ENCODE measurements at places on chromosomes 16 and 17.

DNA sequence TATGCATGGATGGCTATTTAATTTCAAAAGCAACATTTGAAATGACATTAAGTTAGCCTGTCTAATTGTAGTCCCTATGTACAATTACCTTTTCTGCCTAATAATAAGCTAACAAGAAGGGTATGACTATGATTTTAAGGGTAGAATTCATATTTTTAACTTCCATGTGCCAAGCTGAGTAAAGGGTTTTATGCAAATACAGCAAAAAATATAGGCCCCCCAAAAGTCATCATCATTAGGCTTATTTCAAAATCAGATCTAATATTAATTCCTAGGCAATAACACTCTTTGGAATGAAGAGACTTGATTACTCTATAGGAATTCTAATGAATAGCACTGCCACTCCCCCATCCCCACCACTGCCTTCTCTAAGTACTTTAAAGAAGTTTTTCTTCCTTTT lies 155.9 kb upstream of the DYNLRB2 start:
- H3K36me3 ChIP-seq = no peaks in the 10 kb centered on the region
- peaks cover 87% of the 10 kb centered on the region for H3K27me3 ChIP-seq
- no peak overlapping the region for H3K4me3 ChIP-seq

DNA sequence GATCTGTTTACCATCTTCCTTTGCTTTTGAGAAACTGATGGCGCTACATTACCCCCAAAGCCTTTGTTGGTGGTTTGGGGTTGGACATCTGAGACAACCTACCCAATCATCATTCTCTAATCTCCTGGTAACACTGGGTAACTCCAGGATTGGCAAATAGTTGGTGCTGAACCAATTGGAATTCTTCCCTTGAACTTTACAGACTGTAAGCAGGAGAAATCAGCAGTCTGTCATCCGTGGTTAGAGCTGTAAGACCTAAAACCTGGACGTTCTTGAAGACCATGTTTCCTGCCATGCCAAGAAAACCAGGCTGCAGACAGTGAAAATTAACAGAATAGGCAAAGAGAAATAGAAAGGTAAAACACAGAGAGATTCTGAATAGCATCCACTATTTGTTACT lies 398.8 kb upstream of the SALL1 start:
- DNase-seq = no peak
- no peak overlapping the region for H3K4me3 ChIP-seq
- no peak overlapping the region for H3K27ac ChIP-seq
- no peaks in the 10 kb centered on the region for H3K4me1 ChIP-seq
- H3K36me3 ChIP-seq = peaks cover 2% of the 10 kb centered on the region
- H3K27me3 ChIP-seq = no peaks in the 10 kb centered on the region

DNA sequence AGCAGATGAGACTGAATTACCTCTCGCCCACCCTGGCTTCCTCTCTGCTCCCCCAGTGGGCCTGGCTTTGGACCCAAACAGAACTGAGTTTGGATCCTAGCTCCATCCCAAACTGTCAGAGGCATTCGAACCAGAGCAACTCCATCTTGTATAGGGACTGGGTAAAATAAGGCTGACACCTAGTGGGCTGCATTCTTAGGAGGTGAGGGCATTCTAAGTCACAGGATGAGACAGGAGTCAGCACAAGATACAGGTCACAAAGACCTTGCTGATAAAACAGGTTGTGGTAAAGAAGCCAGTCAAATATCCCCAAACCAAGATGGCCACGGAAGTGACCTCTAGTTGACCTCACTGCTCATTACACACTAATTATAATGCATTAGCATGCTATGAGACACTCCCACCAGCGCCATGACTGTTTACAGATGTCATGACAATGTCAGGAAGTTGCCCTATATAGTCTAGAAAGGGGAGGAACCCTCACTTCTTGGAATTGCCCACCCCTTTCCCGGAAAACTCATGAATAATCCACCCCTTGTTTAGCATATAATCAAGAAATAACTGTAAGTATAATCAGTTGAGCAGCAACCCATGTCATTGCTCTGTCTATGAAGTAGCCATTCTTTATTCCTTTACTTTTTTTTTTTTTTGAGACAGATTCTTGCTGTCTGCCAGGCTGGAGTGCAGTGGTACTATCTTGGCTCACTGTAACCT lies 44.4 kb downstream of the LYRM1 start:
- H3K36me3 ChIP-seq = peaks cover 2% of the 10 kb centered on the region
- no peak overlapping the region for H3K4me3 ChIP-seq
- DNase-seq = peak; percentile 12
- no peak overlapping the region for H3K27ac ChIP-seq
- no peaks in the 10 kb centered on the region for H3K27me3 ChIP-seq

GRCh38 chr17:81502471-81503017 lies 10.1 kb downstream of the ACTG1 start:
- no peaks in the 10 kb centered on the region for H3K27me3 ChIP-seq
- peaks cover under 1% of the 10 kb centered on the region for H3K36me3 ChIP-seq
- H3K4me1 ChIP-seq = peaks cover 1% of the 10 kb centered on the region
- H3K27ac ChIP-seq = no peak overlapping the region
- no peak for DNase-seq
- H3K4me3 ChIP-seq = no peak overlapping the region

DNA sequence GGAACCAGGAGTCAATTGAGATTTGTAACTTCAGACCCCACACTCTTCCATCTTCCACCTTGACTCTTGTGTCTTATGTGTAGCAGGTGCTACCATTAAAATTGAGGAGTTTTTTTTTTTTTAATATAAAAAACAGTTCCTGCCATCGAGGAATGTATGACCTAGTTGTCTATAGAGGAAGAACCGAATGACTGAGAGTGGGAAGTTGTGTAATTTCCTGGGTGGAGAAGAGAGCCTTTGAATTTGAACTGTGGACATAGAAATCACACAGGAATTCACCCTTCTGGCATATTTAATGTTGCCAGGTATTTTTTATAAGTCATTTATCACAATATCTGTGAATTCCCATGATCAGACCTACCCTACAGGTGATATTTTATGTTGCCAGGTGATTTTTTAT lies 22.0 kb downstream of the SP2 start:
- DNase-seq = no peak
- peaks cover 33% of the 10 kb centered on the region for H3K36me3 ChIP-seq
- H3K27ac ChIP-seq = peak overlapping the region; percentile 68
- peaks cover 13% of the 10 kb centered on the region for H3K4me1 ChIP-seq
- H3K4me3 ChIP-seq = no peak overlapping the region

DNA sequence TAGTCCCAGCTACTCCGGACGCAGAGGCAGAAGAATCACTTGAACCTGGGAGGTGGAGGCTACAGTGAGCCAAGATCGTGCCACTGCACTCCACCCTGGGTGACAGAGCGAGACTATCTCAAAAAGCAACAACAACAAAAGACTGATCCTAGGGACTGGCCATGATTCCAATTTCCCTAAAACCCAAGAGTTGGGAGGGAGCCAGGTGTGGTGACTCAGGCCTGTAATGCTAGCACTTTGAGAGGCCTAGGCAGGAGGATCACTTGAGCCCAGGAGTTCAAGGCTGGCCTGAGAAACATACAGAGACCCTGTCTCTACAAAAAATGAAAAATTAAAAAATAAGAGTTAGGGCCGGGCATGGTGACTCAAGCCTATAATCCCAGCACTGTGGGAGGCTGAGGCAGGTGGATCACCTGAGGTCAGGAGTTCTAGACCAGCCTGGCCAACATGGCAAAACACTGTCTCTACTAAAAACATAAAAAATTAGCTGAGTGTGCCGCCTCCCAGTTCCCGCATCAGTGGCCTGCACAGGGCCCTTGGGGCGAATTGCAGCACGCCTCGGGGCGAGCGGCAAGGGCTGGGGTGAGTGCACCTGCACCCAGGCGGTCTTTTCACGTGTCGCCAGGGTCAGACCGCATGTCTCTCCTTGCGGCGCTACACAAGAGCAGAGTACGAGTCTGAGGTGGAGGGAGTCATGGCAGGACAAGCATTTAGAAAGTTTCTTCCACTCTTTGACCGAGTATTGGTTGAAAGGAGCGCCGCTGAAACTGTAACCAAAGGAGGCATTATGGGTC lies 40.8 kb downstream of the CDH3 start:
- no peak overlapping the region for H3K4me3 ChIP-seq
- no peaks in the 10 kb centered on the region for H3K4me1 ChIP-seq
- H3K36me3 ChIP-seq = peaks cover 1% of the 10 kb centered on the region
- H3K27me3 ChIP-seq = no peaks in the 10 kb centered on the region
- no peak for DNase-seq

GRCh38 chr17:66411520-66411919 lies 109.1 kb downstream of the PRKCA start:
- no peaks in the 10 kb centered on the region for H3K27me3 ChIP-seq
- no peak overlapping the region for H3K27ac ChIP-seq
- H3K4me3 ChIP-seq = no peak overlapping the region
- H3K4me1 ChIP-seq = peaks cover 9% of the 10 kb centered on the region

GRCh38 chr16:85170066-85170491 lies 57.8 kb upstream of the CIBAR2 start:
- peaks cover 76% of the 10 kb centered on the region for H3K27me3 ChIP-seq
- peaks cover 3% of the 10 kb centered on the region for H3K36me3 ChIP-seq
- H3K4me1 ChIP-seq = no peaks in the 10 kb centered on the region
- H3K27ac ChIP-seq = no peak overlapping the region
- DNase-seq = no peak

DNA sequence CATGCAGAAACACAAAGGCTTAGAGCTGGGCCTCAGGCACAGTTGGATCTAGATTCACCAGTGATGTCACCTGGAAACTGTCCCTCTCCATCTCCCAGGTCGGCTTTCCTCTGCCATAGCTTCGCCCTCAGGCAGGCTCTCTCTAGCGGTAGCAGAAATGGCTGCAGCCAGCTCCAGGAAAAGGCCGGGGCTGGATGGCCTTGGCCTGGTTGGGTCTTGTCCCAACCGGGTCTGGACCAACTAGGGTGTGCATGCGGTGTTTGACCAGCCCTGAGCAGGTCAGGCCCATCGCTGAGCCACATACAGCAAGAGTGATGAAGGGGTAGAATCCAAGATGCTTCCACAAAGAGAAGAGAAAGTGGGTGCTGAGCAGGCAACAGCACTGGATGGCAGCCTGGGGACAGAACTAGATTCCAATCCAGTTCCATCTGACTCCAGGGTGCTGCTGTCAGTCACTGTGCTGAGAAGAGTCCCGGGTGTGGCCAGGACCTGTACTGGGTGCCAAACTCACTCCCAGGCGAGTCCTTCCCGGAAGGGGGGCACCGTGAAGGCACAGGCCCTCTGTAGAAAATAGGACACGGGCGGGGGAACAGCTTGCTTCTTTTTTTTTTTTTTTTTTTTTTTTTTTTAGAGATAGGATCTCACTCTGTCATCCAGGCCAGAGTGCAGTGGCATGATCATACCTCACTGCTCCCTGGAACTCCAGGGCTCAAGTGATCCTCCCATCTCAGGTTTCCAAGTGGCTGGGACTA lies 51.8 kb downstream of the SOCS3 start:
- no peaks in the 10 kb centered on the region for H3K27me3 ChIP-seq
- DNase-seq = no peak
- H3K27ac ChIP-seq = no peak overlapping the region
- no peak overlapping the region for H3K4me3 ChIP-seq
- peaks cover 3% of the 10 kb centered on the region for H3K36me3 ChIP-seq

DNA sequence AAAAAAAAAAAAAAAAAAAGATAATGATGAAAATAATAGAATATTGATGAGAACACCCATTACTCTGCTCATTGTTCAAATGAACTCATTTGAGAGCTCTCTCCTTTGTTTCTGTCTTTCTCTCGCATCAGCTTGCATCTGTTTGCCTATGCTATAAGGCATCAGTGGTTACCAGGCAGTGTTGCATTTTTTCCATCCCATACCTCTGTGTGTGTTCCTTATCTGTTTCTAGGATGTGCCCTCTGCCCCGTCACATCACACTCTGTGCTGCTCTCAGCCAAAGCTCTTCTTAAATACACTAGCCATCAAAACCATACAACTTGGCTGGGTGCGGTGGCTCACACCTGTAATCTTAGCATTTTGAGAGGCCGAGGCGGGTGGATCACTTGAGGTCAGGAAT lies 568.2 kb downstream of the WWOX start:
- DNase-seq = no peak
- H3K27ac ChIP-seq = no peak overlapping the region
- no peaks in the 10 kb centered on the region for H3K4me1 ChIP-seq
- no peaks in the 10 kb centered on the region for H3K27me3 ChIP-seq

- no peak overlapping the region for H3K4me3 ChIP-seq
- H3K4me1 ChIP-seq = no peaks in the 10 kb centered on the region
Measured at GRCh38 chr16:61617219-61617783, 418.9 kb downstream of the CDH8 start.

GRCh38 chr16:56510544-56510943 lies 9.3 kb downstream of the BBS2 start:
- H3K4me1 ChIP-seq = peaks cover 13% of the 10 kb centered on the region
- no peak overlapping the region for H3K4me3 ChIP-seq
- no peak overlapping the region for H3K27ac ChIP-seq
- no peaks in the 10 kb centered on the region for H3K27me3 ChIP-seq

DNA sequence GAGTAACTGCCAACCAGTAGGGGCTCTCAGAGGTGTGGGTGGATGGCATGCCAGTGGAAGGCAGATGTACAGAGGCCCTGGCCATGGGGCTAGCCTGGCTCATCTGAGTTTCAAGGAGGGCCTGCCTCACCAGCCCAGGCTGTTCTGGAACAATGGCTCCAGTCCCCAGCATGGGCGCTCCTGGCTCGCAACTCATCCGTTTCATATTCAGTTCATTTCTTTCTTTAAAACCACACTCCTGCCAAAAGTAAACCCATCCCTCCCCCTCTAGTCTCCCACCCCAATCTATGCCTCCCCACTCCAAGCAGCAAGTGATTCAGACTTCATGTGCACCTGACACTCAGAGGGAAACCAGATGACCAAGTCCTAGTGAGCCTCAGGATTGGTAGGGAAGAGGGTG lies 2.4 kb downstream of the CCL13 start:
- H3K27me3 ChIP-seq = peaks cover 14% of the 10 kb centered on the region
- no peak overlapping the region for H3K4me3 ChIP-seq
- H3K27ac ChIP-seq = no peak overlapping the region
- no peak for DNase-seq
- no peaks in the 10 kb centered on the region for H3K4me1 ChIP-seq
